ENCODE measurements at places on chromosomes 4 and X.

GRCh38 chrX:56802428-56802827 is 73.4 kb downstream of the NBDY start:
- DNase-seq = no peak

GRCh38 chrX:45196701-45197100 is 4.0 kb downstream of the DIPK2B start:
- no peak for DNase-seq

DNA sequence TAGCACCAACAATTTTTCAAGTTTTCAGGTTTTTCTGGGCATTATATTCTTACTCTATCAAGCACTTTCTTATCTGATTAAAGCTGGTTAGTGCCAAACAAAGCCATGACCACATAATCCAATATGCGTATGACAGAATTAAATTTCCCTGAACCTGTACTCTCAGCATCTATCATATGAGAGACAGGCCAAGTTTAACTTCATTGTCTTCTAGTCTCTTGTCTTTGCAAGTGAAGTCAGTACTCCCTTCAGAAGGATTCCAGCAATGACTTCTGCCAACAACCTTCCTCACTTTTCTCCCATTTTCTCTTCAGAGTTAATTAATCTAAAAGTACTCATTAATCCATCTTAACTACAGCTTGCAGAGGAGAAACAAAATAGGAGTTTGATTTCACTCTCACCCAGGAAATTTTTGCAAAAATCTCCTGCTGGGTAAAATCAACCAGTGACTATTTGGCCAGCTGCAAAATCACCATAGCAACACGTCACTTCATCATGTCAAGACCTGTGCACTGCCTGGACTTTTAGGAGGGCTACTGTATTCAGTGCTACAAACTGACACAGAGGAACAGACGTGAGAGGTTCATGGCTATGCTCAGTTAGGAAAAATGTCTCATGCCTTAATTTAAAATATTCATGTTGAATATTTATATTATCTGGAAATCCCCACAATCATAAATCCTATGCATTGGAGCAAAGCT is 208.4 kb downstream of the ANTXR2 start:
- DNase-seq = peak; percentile 87

- no peak for DNase-seq
These were observed 98.9 kb downstream of the HPGD start for GRCh38 chr4:174423257-174423944.

DNA sequence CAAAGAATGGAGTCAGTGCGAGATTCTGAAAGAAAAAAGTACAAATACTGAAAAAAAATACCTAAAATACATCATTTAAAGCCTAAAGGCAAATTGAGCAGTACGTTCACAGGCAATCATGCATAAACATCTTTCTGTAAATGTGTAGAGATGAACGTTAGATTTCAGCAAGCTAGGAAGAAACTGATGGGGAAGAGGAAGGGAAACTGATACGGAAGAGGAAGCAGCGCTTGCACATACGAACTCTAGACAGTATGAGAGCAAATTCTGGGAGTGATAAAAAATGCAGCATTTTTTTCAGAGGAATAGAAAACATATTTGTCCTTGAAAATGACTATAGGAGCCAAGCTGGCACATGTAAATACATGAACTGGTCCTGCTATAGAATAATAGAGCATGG is 9.4 kb downstream of the ANKRD50 start:
- no peak for DNase-seq

- DNase-seq = no peak
These were observed 55.6 kb downstream of the ADGRA3 start for GRCh38 chr4:22460266-22460665.

GRCh38 chr4:39255266-39255665 is 72.9 kb downstream of the WDR19 start:
- DNase-seq = peak; percentile 5
